Glomerular endothelial cell (primary cell): ENCODE measurements at places on chromosomes 11 and 22. TPM values are rescaled to one million over a fixed set of nuclear protein-coding genes. Genes with fewer than 3 reads are reported as not detected.

The KDM4D gene
- 0.58 and 0.99 TPM in 2 replicates for total RNA-seq

The MS4A10 gene
- not detected in 2 replicates for total RNA-seq

The CYP2D6 gene
- 0.76 TPM in 1 of 2 replicates, not detected in the other for total RNA-seq

The APOL1 gene
- 77.0 and 117 TPM in 2 replicates for total RNA-seq

The TMA7B gene
- not detected in 2 replicates for total RNA-seq

The PPP1R14B gene
- total RNA-seq = 316 and 365 TPM in 2 replicates

The PGGHG gene
- total RNA-seq = 19.7 and 40.7 TPM in 2 replicates

The TRIM29 gene
- not detected in 2 replicates for total RNA-seq

The POU2AF2 gene
- total RNA-seq = not detected in 2 replicates

The MMP7 gene
- total RNA-seq = 9.8 and 57.1 TPM in 2 replicates

The UPK3A gene
- not detected in 2 replicates for total RNA-seq

The C22orf31 gene
- total RNA-seq = not detected in 2 replicates

The FAM118B gene
- 29.9 and 31.3 TPM in 2 replicates for total RNA-seq

The MAPK8IP2 gene
- 0.29 and 0.58 TPM in 2 replicates for total RNA-seq

The PATE2 gene
- total RNA-seq = 0.93 TPM in 1 of 2 replicates, not detected in the other

The FAT3 gene
- total RNA-seq = 0.97 and 3.3 TPM in 2 replicates

The APOL5 gene
- total RNA-seq = not detected in 2 replicates

The TRPM5 gene
- not detected in 2 replicates for total RNA-seq

The SMTN gene
- 123 and 220 TPM in 2 replicates for total RNA-seq

The CCS gene
- total RNA-seq = 22.0 and 34.7 TPM in 2 replicates

The MUC15 gene
- total RNA-seq = not detected in 2 replicates

The PTS gene
- 20.6 and 24.5 TPM in 2 replicates for total RNA-seq

The POLR2F gene
- 93.6 and 115 TPM in 2 replicates for total RNA-seq

The MEI1 gene
- total RNA-seq = 0.34 and 0.64 TPM in 2 replicates

The SLC17A6 gene
- not detected in 2 replicates for total RNA-seq

The ASRGL1 gene
- 7.8 and 41.4 TPM in 2 replicates for total RNA-seq

The BARX2 gene
- total RNA-seq = not detected in 2 replicates

The NCAM1 gene
- total RNA-seq = 1.8 and 8.3 TPM in 2 replicates

The RASSF10 gene
- 0.23 and 0.34 TPM in 2 replicates for total RNA-seq

The HEPHL1 gene
- not detected in 2 replicates for total RNA-seq

The TRIM34 gene
- total RNA-seq = 9.2 and 12.1 TPM in 2 replicates

The CRYBB2 gene
- total RNA-seq = 0.24 and 1.1 TPM in 2 replicates

The DBX1 gene
- not detected in 2 replicates for total RNA-seq

The FGF3 gene
- total RNA-seq = not detected in 2 replicates

The MPPED2 gene
- total RNA-seq = not detected in 2 replicates

The SLC22A9 gene
- not detected in 2 replicates for total RNA-seq
